ENCODE measurements at places on chromosomes 5 and 9.

DNA sequence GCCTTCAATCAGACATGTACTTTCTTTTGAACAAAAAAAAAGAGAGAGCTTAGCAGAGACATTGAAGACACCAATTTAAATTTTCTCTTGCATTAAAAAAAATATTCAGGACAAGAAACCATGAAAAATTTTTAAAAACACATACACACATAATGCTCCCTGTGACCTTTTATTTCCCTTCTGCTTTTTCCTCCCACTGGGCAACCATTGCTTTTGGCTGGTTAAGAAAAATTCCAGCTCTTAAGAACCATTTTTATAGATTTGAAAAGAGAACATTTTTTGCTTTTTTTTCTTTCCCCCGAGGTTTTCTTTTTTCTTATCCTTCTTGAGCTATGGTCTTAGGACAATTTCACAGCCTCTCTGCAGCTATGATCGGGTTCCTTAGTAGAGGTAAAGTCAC, 6.1 kb upstream of the HMHB1 start:
- no peak for DNase-seq

GRCh38 chr9:86909388-86909787, 37.9 kb downstream of the GAS1 start:
- DNase-seq = no peak

DNA sequence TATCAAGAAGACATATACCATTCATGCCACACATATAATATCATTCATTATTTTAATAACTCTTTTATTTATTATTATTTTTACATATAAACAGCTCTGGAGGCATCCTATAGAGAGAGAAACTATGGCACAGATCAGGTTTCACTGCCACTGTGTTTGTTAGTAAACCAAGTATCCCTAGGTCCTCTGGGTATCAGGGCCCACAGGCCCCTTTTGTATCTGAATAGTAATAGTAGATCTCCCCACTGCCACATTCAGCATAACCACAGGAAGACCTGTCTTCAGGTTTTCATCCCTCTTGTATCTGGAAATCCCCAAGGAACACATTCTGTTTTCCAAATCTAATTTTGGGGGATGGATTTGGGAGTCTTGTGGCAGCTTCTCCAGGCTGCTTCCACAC, 94.0 kb downstream of the SPATA31D1 start:
- DNase-seq = no peak

DNA sequence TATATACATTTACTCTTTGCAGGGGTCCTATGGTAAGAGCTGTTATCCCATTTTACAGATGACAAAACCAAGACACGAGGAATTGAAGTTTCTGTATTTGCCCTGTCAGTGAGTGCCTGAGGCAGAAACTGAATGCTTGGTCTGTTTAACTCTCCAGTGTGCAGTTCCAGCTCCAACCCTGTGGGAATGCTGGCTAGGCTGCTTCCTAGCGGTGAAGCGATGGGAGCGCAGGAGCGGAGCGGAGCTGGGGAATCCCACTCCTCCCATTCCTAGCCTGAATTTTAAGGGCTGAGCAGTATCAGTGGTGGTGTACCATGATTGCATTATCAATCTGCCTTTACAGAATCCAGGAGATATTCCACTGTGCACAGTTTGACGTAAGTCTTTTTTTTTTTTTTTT, 202.3 kb downstream of the LRRC70 start:
- DNase-seq = no peak

- no peak for DNase-seq
These were observed 11.9 kb upstream of the SRFBP1 start for GRCh38 chr5:121949885-121950284.

GRCh38 chr9:30519756-30520155, 1864.7 kb upstream of the ACO1 start:
- DNase-seq = no peak

DNA sequence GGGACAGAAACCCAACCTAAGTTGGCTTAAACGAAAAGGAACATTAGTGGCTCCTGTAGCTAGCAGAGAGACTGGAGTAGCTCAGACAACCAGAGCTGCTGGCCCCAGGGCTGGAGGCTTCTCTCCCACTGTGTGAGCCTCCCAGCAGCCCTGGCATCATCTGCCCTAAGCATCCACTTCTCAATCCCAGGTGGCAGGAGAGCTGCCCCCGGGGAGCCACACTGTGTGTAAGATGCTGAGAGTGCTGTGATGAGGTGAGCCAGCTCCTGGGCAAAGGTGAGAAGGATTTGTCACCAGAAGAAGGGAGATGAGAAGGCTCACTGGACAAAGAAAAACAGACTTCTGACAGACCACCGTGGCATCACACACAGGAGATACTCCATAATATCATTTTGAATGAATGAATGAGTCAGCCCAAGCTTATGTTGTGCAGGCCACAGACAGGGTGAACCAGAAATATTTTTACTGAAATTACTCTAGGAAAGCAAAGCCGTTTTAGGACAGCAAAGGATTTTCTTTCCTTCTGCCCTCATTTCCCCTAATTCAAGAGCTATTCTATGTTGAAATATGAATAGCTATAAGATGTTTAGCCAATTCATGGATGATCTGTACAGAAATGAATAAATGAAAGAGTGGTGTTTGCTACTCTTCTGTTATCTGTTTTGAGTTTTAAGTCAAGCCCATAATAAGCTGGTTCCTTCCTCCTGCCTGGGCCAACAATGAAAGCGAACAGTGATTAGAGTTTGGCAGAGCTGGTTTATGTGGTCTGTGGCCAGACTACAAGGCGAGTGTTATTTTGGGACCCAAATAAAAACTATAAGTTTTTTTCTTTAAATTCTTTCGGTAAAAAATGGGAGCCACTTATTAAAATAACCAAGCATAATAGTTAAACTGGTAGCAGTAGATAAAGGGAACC, 57.4 kb upstream of the ECM2 start:
- no peak for DNase-seq

- no peak for DNase-seq
These were observed 75.5 kb upstream of the PRRC1 start for GRCh38 chr5:127441799-127442484.

GRCh38 chr5:93385655-93386054, 195.4 kb downstream of the NR2F1-AS1 start:
- DNase-seq = no peak

- DNase-seq = no peak
These were observed 77.7 kb upstream of the IL17B start for GRCh38 chr5:149456597-149457392.

DNA sequence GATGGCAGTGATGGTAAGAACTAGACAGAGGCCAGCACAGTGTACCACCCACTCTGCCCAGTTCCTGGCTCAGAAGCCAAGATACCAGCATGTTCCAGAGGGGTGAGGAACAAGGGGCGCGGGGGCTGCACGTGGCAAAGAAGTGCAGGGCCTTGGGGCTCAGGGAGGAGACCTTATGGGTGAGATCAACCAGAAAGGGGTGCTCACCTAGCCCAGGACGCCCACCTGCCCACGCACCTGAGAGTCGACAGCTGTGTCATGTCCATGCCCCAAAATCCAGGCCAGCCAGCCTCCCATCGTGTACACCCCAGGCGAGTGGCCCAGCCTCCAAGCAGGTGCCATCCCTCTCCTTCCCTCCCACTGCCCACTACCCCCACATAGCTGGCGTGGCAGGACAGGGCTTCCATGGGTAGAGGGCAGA, 34.9 kb downstream of the BICD2 start:
- no peak for DNase-seq

DNA sequence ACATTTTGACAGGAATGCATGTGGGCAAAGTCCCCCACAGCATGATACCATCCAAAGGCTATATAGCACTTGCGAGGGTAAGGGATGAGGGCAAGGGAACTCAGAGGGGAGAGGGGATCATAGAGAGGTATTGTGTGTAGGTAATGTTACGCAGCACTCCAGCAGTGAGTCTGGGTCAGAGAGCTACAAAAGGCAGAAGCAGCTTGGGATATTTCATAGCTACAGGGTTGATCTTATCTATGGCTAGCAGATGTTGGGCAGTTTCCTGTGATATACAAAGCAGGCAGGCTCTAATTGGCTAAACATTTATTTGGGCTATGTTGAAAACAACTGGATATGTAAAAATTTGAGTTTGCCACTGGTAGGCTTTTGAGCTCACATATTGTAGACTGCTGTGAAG, 17.8 kb upstream of the SLCO4C1 start:
- no peak for DNase-seq

GRCh38 chr5:1118231-1118698, 6.4 kb upstream of the SLC12A7 start:
- DNase-seq = no peak

GRCh38 chr5:160318409-160318808, 6.0 kb upstream of the CCNJL start:
- no peak for DNase-seq

GRCh38 chr5:159337016-159337955, 7.0 kb upstream of the IL12B start:
- DNase-seq = peak; percentile 33

DNA sequence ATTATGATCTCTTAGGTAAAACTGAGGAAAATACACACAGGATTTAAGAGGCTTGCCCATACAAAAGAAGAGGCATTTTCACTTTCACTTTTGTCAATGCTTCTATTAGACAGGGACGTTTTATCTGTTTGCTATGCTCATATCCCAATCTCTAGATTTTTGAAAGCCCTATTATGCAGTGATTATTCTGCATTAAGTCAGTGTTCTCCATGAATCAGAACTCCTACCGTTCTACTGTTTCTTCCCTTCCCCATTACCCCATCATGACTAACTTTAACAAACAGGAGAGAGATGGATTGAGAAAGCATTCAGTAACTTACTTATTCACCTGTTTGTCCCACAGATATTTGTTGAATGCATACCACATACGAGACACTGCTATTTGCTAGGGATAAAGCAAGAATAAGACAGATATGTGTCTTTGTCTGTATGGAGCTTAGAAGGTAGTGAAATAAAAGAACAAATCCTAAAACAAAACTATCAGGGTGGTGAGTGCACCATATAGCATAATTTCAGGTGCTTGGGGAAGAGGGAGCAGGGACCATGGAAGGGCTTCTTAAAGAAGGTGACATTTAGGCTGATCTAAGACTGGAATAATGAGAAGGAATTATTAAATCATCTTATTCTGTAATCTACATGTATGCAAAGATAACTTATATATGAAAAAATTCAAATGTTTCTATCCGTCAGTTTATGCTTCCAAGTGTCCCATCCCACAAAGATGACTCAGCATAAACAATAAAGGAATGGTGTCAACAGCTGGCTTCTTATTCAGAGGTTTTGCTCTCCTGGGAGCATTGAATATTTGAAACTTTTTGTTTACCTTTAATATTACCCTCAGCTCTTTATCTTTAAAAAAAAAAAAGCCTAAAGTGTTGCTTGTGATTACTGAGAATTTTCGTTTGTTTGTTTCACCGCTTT, 328.1 kb downstream of the HINT1 start:
- no peak for DNase-seq

DNA sequence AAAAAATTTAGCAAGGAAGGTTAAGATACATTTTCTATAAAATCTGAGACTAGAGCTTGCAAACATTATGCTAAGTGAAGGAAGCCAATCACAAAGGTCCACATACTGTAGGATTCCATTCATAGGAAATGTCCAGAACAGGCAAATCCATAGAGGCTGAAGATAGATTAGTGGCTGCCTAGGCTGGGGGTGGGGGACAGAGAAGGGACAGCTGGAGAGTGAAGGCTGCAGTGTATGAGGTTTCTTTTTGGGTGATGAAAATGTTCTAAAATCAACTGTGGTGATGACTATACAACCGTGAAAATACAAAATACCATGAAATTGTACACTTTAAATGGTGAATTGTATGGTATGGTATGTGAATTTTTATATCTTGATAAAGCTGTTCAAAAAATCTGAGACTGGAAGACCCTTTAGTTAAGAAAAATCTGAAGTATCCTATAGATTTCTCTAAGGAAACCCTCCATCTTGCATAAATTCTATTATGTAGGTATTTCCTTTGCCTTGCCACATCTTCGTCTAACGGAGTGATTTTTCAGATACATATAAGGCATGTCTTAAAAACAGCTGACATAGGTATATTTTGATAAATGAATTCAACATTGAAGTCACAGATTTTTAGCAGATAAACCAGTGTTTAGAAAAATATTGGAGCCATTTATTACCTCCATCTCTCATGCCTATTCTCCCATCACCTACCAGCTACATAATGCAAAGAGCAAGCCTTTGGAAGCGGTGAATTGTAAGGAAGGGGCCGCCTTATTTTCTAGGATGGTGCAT, 121.1 kb downstream of the LMNB1 start:
- DNase-seq = no peak

GRCh38 chr5:96338091-96338490, 95.0 kb downstream of the PCSK1 start:
- DNase-seq = no peak

DNA sequence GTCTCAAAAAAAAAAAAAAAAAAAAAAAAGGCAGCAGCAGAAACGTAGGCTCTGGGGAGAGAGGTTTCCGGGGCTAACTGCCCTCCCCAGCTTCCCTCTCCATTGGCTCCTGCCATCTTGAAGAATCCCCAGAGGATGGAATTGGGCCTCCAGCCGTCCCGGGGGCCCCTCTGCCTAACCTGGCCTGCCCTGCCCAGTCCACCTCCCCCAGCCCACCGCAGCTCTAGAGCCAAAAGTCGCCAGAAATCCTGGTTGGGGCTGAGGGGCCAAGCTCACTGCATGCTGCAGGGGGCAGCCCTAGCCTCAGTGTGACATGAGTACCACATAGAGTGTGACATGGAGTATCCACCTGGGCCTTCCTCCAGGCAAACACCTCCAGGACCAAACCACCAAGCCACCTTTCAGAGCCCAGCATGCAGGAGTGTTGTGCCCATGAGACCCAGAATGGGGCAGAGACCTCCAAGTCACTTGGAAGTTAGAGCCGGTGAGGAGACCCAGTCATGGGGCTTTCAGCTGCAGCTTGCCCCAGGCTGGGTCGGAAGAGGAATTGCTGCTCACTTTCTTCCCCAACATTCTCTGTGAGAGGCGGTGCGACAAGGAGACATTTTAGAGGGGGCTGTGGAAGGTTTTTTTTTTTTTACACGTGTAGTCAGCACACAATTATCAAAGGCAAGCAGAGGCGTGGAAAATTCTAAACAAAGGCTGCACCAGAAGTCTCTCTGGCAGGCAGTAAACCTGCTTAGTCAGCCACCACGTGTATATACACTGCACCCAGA, 17.6 kb downstream of the CD74 start:
- no peak for DNase-seq

DNA sequence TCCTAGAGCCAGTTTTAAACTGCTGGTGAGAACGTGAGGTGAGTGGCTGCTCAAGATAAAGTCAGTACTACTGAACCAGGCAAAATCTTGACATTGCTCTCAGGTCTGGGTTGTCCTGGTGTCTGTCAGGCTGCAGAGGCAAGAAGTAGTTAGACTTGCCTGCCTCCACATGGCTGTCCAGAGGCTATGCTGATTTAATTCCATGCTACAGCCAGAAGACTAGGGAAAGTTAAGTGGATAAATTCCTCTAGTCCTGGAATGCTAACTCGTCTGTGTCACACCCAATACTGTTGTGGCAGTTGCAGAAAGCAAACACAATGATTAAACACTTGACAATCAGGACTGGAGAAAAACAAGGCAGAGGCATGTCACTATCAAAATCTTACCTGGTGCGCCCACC, 118.9 kb downstream of the ACER2 start:
- DNase-seq = no peak

GRCh38 chr5:179794171-179794570, 385 bp downstream of the LTC4S start:
- no peak for DNase-seq

GRCh38 chr5:40784027-40784653, 14.0 kb downstream of the PRKAA1 start:
- no peak for DNase-seq
